Transverse colon (tissue), 4 donors: ENCODE measurements at places on chromosomes 1 and 21. TPM values are rescaled to one million over a fixed set of nuclear protein-coding genes. Genes with fewer than 3 reads are reported as not detected.

- H3K36me3 ChIP-seq, result no peaks in the 10 kb centered on the region
- H3K4me1 ChIP-seq, result no peaks in the 10 kb centered on the region
- no peak for DNase-seq
- H3K27me3 ChIP-seq, result no peaks in the 10 kb centered on the region
- H3K4me3 ChIP-seq, result no peak overlapping the region
Observed at GRCh38 chr1:206524739-206525364, 17.5 kb downstream of the RASSF5 start.

Gene MAN1C1
- total RNA-seq, result 6.8 TPM

DNA sequence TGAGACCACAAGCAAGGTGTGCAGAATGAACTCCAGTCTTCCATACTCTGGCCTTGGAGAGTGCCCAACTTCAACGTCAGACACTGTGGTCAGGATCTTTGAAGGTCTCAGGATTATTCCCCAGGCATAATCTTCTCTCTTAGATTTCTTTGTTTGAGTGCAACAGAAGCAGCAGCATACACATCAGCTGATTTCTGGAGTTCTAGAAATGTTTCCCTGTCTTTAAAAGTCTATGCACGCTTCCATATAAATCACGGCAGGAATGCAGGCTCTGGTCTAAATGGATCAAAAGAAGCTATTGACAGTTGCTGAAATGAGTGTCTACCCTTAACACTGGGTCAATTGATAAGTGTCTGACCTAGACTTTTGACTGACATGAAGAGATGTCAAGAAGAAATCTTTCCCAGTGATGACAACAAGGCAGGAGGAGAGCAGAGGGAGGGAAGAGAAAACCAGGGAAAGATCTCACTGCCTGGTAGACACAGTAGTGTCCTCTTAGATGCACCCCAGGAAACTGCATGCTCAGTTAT is 279.7 kb downstream of the SPATA17 start:
- no peak overlapping the region for H3K27ac ChIP-seq
- H3K27me3 ChIP-seq, result no peaks in the 10 kb centered on the region
- DNase-seq, result no peak
- no peak overlapping the region for H3K4me3 ChIP-seq

DNA sequence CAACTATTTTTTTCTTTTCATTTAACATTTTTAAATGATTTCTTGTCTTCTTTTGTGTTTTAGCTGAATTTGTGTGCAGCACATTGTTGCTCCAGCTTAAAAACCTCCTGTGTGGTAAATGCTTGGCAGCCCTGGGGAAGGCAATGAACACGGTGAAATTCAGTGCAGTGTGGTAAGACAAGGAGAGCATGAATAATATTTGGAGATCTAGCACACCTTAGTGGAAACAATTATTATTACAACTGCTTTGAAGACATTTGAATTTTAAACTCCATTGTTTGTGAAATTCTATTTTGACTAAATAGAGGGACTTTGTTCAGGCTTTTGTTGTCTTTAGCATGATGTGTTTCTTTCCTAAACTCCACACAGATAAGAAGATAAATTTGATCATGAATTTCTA is 242.6 kb upstream of the CXADR start:
- H3K36me3 ChIP-seq, result no peaks in the 10 kb centered on the region
- DNase-seq, result no peak
- no peaks in the 10 kb centered on the region for H3K27me3 ChIP-seq

GRCh38 chr1:225318706-225319575 is 108.9 kb downstream of the LBR start:
- no peak overlapping the region for H3K4me3 ChIP-seq
- H3K27ac ChIP-seq, result no peak overlapping the region
- no peaks in the 10 kb centered on the region for H3K27me3 ChIP-seq
- DNase-seq, result peak; percentile 13

Gene TMEM61
- 9.2 TPM for total RNA-seq

DNA sequence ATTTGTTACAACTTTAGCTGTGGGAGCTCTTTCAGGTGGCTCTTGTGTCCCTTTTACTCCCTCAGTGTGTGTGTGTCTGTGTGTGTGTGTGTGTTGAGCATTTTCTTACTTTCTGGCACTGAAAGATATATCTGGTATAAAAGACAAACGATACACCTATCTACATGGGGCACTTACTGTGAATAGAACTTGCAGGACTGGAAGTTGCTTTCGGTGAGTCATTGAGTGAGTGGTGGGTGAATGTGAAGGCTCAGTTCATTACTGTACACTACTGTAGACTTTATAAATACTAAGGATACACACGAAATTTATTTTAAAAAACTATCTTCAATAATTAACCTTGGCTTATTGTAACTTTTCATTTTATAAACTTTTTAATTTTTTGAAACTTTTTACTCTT is 38.7 kb downstream of the BTBD8 start:
- H3K27ac ChIP-seq, result no peak overlapping the region
